ENCODE measurements at places on chromosomes 7 and 10.

DNA sequence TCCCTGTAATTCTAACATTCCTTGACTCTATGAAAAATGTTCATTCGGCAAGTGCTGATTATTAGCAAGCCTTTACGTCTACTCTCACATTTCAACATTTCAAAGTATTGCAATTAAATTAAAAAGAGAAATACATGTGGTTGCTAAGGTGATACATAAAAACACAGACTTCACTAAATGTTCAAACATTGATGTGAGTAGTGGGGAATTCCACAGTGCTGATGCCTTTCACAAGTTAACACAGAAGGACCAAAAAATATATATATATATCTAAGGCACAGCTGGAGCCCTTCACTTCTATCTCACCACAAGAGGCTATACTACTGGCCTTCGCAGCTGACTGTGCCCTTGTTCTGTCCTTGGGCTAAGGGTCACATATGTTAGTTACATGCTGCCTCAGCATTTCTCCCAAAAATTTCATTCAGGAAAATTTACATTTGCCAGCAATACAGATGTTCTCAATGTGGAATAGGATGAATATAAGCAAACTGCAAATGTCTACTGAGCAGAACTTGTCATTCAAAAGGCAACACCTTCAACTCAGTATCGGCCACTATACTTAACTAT, 13.9 kb downstream of the CTTNBP2 start:
- no peak for DNase-seq

DNA sequence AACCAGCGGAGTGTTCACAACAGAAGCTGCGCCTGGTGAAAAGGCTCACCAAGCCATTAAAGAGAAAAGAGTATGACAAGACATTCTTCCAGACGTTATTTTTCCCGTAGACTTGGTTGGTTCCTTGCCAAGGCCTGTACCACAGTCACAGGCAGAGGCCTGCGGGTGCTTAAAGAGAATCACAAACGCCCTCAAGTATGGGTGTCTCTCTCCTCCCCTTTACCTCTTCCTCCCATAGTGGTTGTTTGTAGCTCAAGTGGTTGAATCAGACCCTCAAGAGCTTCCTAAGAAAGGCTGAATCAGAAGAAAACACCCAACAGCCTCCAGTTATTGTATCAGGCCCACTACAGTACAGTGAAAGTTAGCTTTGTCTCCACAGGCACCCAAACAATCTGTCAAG, 169.0 kb downstream of the CREB5 start:
- no peak for DNase-seq

DNA sequence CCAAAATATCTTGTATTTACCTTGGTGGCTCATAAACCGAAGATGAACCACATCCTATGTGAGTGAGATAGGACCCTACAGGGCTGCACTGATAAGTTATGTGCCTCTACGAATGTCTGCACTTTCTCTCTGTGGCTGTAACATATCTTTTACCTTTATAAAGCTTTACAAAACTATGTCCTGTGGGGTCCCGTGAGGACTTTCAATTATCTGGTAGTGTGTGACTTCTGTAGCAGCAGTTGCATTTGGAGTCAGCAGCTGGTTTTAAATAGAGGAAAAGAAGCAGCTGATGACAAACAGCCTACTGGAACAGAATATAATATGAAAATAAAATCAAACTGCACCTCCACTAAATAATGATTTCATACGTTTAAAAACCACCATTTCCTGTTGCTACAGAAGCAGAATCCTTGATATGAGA, 222.4 kb upstream of the GNAI1 start:
- no peak for DNase-seq

- DNase-seq, result no peak
These were observed 232.4 kb upstream of the FZD8 start for GRCh38 chr10:35874311-35875015.

All from AG10803 (cell line).